Uterus (tissue), 4 donors: ENCODE measurements at places on chromosomes 6 and 20.

DNA sequence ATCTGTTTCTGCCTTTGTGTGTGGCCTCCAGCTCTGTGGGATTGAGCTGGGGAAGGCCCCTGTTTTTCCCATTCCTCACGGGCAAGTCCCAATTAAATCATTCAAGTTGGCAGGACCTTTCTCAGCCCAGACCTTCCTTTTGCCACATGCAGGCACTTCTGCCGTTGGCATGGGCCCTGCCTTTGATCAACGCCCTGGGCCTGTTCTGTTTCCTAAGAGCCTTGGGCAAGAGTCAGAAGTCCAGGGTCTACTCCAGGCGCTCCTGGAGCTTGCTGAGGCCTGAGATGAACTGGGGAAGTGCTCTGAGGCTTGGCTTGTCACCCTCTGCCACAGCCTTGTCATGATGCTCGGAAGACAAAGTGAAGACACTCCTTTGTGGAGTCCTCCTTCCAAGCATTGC, 7.1 kb downstream of the IP6K3 start:
- H3K36me3 ChIP-seq = no peaks in the 10 kb centered on the region
- no peak overlapping the region for H3K27ac ChIP-seq
- DNase-seq = no peak
- no peaks in the 10 kb centered on the region for H3K4me1 ChIP-seq
- H3K4me3 ChIP-seq = no peak overlapping the region

DNA sequence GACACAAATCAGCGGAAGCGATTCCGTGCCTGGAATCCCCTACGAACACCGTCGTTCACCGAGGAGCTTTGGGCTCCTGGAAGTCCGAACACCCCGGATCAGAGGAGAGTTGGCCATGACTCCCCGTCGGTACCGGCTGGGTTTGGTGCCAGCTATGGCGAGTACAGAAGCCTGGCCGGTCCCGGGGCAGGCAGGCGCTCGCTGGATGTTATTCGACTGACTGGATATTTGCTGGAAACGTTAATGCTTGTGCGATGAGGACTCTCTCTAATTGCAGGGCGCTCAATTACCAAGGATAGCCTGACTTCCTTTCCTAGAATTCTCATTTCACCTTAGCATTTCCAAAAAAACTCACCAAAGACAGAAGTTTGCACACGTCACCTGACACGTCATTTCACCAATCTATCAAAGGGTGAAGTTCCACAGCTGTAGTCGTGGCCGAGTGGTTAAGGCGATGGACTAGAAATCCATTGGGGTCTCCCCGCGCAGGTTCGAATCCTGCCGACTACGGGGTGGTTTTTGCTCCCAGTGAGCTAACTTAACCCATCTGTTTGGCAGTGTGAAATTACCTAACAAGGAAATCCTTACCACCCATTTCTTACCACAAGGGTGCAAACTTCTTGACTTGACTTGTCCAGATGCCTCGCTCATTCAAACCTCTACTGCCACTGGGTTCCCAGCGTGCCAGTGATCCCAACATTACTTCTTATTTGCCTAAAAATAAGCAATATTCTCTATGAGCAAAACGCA, 22.7 kb upstream of the ZNF184 start:
- peak overlapping the region; percentile 23 for H3K4me3 ChIP-seq
- peak overlapping the region; percentile 6 for H3K27ac ChIP-seq
- H3K36me3 ChIP-seq = no peaks in the 10 kb centered on the region
- H3K27me3 ChIP-seq = no peaks in the 10 kb centered on the region

DNA sequence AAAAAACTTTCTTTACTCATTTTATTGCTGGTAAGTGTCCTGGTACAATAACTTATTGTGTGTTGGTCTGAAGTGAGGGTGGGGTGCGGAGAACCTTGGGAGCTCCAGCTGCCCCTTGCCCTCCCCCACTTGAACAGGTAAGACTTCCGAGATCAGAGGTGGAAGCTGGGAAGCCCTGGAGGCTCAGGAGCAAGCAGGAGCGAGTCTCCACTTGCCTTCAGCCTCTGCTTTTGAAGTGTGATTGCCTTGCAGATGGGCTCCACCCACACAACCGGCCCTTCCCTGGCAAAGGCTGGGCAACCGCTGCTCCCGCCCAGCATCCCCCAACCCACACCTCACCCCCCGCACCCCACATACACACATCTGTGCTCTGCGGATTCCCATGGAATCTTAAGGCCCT, 179.6 kb downstream of the TFAP2C start:
- no peaks in the 10 kb centered on the region for H3K4me1 ChIP-seq
- no peak overlapping the region for H3K4me3 ChIP-seq
- DNase-seq = no peak
- no peak overlapping the region for H3K27ac ChIP-seq
- H3K27me3 ChIP-seq = no peaks in the 10 kb centered on the region

DNA sequence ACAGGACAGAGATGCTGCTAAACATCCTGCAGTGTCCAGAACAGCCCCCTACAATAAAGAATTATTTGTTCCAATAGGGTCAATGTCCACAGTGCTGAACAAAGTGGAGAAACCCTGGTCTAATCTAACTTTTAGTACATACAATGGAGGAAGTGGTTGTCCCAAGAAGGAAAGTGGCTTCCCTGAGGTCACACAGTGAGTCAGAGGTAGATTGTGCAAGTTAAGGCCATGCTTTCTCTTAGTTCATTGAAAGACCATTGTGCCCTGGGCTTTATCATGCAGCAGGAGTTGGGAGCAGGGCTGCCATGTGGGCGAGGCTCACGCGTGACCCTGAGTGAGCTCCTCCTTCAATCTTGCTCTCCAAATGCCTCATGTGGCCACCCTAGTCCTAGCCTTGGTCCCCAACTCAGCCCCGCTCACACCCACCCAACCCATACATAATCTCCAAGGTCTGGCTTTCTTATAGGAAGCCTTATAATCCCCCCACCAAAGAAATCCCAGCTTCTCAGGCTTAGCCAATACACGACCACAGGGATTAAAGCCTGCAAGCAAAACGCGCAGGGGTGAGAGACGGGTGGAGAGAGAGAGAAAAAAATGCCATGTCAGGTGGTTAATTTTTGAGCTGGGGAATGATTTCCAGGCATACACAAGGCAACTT, 19.9 kb downstream of the SLC13A3 start:
- no peak for DNase-seq
- H3K4me3 ChIP-seq = no peak overlapping the region
- H3K36me3 ChIP-seq = no peaks in the 10 kb centered on the region
- no peak overlapping the region for H3K27ac ChIP-seq
- no peaks in the 10 kb centered on the region for H3K4me1 ChIP-seq
- no peaks in the 10 kb centered on the region for H3K27me3 ChIP-seq

DNA sequence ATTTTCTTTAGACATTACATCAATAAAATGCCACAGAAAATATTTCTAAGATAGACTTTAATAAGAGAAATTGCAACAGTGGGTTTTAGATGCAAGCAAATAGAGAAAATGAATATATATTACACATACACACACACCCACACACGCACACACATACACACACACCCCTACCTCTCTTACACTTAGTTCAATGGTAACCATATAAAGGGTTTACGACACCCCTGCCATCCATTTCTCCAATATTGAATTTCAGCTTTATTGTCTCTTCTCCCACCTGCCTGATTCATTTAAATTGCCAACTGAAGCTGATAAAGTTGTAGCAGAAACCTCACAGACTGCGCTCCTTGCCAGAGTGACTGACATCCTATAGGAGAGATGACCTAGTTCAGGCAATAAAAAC, 154.6 kb downstream of the ADAT2 start:
- no peak overlapping the region for H3K4me3 ChIP-seq
- no peak for DNase-seq
- no peaks in the 10 kb centered on the region for H3K27me3 ChIP-seq
- no peaks in the 10 kb centered on the region for H3K36me3 ChIP-seq

DNA sequence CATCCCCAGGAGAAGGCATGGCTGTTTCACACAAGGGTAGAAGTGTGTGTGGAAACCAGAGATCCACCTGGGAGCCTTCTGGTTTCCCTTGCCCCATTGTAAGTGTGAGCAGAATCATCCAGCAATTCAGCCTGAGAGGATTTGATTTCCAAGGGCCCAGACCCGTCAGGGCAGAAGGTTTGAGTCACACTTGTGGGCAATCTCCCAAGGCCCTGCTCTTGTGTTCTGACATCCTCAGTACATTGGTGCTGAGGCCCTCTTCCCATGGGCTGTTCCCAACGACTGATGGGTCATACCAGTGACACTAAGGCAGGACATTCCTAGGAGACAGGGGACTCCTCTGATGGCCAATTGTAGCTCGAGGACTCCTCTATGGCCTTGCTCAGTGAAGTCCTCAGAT, 58.2 kb upstream of the POLR1H start:
- H3K27me3 ChIP-seq = no peaks in the 10 kb centered on the region
- DNase-seq = no peak

GRCh38 chr20:57779401-57780003, 69.7 kb upstream of the PMEPA1 start:
- no peaks in the 10 kb centered on the region for H3K4me1 ChIP-seq
- H3K27me3 ChIP-seq = no peaks in the 10 kb centered on the region
- H3K4me3 ChIP-seq = no peak overlapping the region
- no peak for DNase-seq
- H3K27ac ChIP-seq = no peak overlapping the region
- H3K36me3 ChIP-seq = no peaks in the 10 kb centered on the region
